Hindlimb muscle (tissue), 1 donor: ENCODE measurements at places on chromosomes 2 and 18. TPM values are rescaled to one million over a fixed set of nuclear protein-coding genes. Genes with fewer than 3 reads are reported as not detected.

TBR1 gene
- polyA plus RNA-seq, result not detected

CPS1 gene
- polyA plus RNA-seq, result 1.5 TPM

GRP gene
- polyA plus RNA-seq, result not detected

SIX2 gene
- polyA plus RNA-seq, result 7.2 TPM

FAM110C gene
- 0.94 TPM for polyA plus RNA-seq

ADRA2B gene
- 2.7 TPM for polyA plus RNA-seq

C1QL2 gene
- not detected for polyA plus RNA-seq

CCDC121 gene
- 5.1 TPM for polyA plus RNA-seq

VAMP8 gene
- 12.5 TPM for polyA plus RNA-seq

AFF3 gene
- polyA plus RNA-seq, result 3.9 TPM

EMILIN1 gene
- 66.7 TPM for polyA plus RNA-seq

UGT1A7 gene
- not detected for polyA plus RNA-seq

CHRNG gene
- polyA plus RNA-seq, result 167 TPM

ANKRD30B gene
- polyA plus RNA-seq, result not detected

KCNJ13 gene
- polyA plus RNA-seq, result 0.26 TPM

ADAM23 gene
- 8.2 TPM for polyA plus RNA-seq

BMP10 gene
- polyA plus RNA-seq, result not detected

MRO gene
- 0.39 TPM for polyA plus RNA-seq

TTC21B gene
- polyA plus RNA-seq, result 20.7 TPM

SALL3 gene
- not detected for polyA plus RNA-seq

TEX261 gene
- 40.2 TPM for polyA plus RNA-seq

DNAH7 gene
- polyA plus RNA-seq, result 0.28 TPM

TANC1 gene
- polyA plus RNA-seq, result 29.3 TPM

STAT4 gene
- polyA plus RNA-seq, result 1.5 TPM

RAB6C gene
- 0.48 TPM for polyA plus RNA-seq

REG1B gene
- polyA plus RNA-seq, result not detected

CD207 gene
- polyA plus RNA-seq, result 0.27 TPM

MTIF2 gene
- 21.2 TPM for polyA plus RNA-seq

LAMA1 gene
- 1.2 TPM for polyA plus RNA-seq

MC2R gene
- polyA plus RNA-seq, result 0.23 TPM

CTLA4 gene
- polyA plus RNA-seq, result not detected

FRZB gene
- polyA plus RNA-seq, result 40.4 TPM

PPP1R1C gene
- not detected for polyA plus RNA-seq

DBI gene
- polyA plus RNA-seq, result 264 TPM

RAB10 gene
- polyA plus RNA-seq, result 95.1 TPM

C18orf54 gene
- 5.0 TPM for polyA plus RNA-seq

CCDC74B gene
- polyA plus RNA-seq, result 0.62 TPM

GKN2 gene
- polyA plus RNA-seq, result not detected

CKAP2L gene
- 7.5 TPM for polyA plus RNA-seq

TMEM17 gene
- 1.5 TPM for polyA plus RNA-seq

POU3F3 gene
- not detected for polyA plus RNA-seq

CHRND gene
- polyA plus RNA-seq, result 173 TPM

GBX2 gene
- polyA plus RNA-seq, result 0.22 TPM

UGT1A3 gene
- polyA plus RNA-seq, result not detected

ZSWIM2 gene
- not detected for polyA plus RNA-seq
